Hepatocyte (in vitro differentiated cells): ENCODE measurements at places on chromosomes 4 and X. TPM values are rescaled to one million over a fixed set of nuclear protein-coding genes. Genes with fewer than 3 reads are reported as not detected.
A peak's percentile ranks its signal among the peaks of the same experiment; 100 is the strongest.

MAOB gene
- total RNA-seq = 47.0 and 54.8 TPM in 2 replicates

- no peaks in the 10 kb centered on the region for H3K27me3 ChIP-seq
- H3K4me3 ChIP-seq = no peak overlapping the region
- no peak for DNase-seq
- H3K36me3 ChIP-seq = no peaks in the 10 kb centered on the region
- no peaks in the 10 kb centered on the region for H3K4me1 ChIP-seq
Observed at GRCh38 chrX:100435726-100436125, 25.7 kb upstream of the PCDH19 start.

GRCh38 chr4:84492737-84493091, 6.4 kb downstream of the NKX6-1 start:
- peaks cover 100% of the 10 kb centered on the region for H3K27me3 ChIP-seq
- no peak for DNase-seq
- H3K4me1 ChIP-seq = peaks cover 15% of the 10 kb centered on the region
- H3K4me3 ChIP-seq = no peak overlapping the region
- H3K27ac ChIP-seq = no peak overlapping the region

SPANXN2 gene
- total RNA-seq = not detected in 2 replicates

NKRF gene
- total RNA-seq = 5.8 and 9.0 TPM in 2 replicates

DNA sequence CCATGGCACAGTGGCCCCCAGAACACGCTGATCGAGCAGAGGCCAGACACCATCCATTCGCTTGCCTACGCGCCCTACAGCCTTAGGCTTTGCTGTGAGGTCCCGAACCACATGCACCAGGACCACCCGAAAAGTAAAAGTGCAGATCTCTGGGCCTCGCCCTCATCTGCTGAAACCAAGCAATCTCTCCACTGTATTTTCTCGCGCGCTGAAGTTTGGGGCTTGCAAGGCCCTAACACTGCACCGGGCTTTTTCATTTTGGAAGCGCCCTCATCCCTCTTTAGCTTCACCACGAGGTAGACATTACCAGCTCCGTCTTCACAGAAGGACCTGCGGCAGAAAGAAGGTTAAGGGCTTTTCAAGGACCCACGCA, 21.2 kb downstream of the NKX3-2 start:
- H3K36me3 ChIP-seq = no peaks in the 10 kb centered on the region
- H3K27ac ChIP-seq = no peak overlapping the region
- H3K27me3 ChIP-seq = peaks cover 81% of the 10 kb centered on the region

- no peak overlapping the region for H3K27ac ChIP-seq
- DNase-seq = no peak
- peaks cover 3% of the 10 kb centered on the region for H3K4me1 ChIP-seq
- no peak overlapping the region for H3K4me3 ChIP-seq
Observed at GRCh38 chr4:20196476-20196875, 55.2 kb upstream of the SLIT2 start.

- H3K27ac ChIP-seq = no peak overlapping the region
- H3K36me3 ChIP-seq = no peaks in the 10 kb centered on the region
- no peaks in the 10 kb centered on the region for H3K4me1 ChIP-seq
- DNase-seq = peak; percentile 40
- no peaks in the 10 kb centered on the region for H3K27me3 ChIP-seq
- H3K4me3 ChIP-seq = no peak overlapping the region
Observed at GRCh38 chr4:109574443-109574850, 14.4 kb downstream of the MCUB start.

PCDH10 gene
- 22.7 and 24.1 TPM in 2 replicates for total RNA-seq

SPANXD gene
- not detected in 2 replicates for total RNA-seq

CT45A6 gene
- total RNA-seq = not detected in 2 replicates

DNA sequence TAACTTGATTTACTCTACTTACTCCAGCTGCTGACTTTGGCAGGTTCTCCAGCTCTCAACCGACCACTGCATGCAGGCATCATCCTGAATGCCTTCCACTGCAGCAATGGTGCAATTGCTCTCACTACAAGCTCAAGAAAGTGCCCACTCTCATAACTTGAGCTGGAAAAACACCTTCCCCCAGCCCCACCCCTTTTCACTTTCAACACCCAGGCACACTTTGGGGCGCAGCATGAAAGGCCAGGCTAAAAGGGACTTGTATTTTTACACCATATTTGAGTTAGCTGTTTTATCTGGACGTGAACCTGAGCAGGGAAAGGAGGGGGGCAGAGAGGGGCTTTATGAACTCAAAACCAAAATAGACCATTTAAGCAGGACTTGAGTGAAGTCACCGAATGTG, 274.5 kb downstream of the RAB28 start:
- no peak overlapping the region for H3K27ac ChIP-seq
- no peaks in the 10 kb centered on the region for H3K4me1 ChIP-seq
- H3K36me3 ChIP-seq = no peaks in the 10 kb centered on the region
- H3K4me3 ChIP-seq = no peak overlapping the region
- no peak for DNase-seq

GRCh38 chr4:74283614-74284013, 24.7 kb upstream of the EPGN start:
- no peak overlapping the region for H3K4me3 ChIP-seq
- H3K27ac ChIP-seq = no peak overlapping the region
- DNase-seq = no peak
- H3K27me3 ChIP-seq = no peaks in the 10 kb centered on the region
- H3K4me1 ChIP-seq = no peaks in the 10 kb centered on the region

ATOH1 gene
- total RNA-seq = 0.37 and 0.80 TPM in 2 replicates

DNA sequence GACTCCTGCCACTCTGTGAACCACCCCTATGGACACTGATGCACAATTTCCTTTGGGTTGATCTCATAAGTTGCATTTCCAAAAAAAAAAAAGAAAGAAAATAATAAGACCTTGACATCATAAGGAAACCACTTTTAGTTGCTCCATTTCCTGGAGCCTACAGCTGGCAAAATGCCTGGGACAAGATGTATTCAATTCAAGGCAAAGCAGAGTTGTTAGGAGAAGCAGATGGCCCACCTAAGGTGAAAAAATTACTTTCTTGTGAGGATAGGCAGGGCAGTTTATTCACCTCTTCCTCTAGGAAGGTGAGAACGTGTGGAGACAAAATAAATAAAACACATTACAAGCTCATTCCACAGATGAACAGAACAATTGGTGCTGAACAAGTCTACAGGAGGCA, 14.1 kb upstream of the SCRG1 start:
- no peak overlapping the region for H3K27ac ChIP-seq
- H3K4me3 ChIP-seq = no peak overlapping the region
- peak; percentile 17 for DNase-seq
- H3K4me1 ChIP-seq = no peaks in the 10 kb centered on the region
- H3K27me3 ChIP-seq = no peaks in the 10 kb centered on the region
- H3K36me3 ChIP-seq = no peaks in the 10 kb centered on the region

EXOC1L gene
- total RNA-seq = not detected in 2 replicates

DNA sequence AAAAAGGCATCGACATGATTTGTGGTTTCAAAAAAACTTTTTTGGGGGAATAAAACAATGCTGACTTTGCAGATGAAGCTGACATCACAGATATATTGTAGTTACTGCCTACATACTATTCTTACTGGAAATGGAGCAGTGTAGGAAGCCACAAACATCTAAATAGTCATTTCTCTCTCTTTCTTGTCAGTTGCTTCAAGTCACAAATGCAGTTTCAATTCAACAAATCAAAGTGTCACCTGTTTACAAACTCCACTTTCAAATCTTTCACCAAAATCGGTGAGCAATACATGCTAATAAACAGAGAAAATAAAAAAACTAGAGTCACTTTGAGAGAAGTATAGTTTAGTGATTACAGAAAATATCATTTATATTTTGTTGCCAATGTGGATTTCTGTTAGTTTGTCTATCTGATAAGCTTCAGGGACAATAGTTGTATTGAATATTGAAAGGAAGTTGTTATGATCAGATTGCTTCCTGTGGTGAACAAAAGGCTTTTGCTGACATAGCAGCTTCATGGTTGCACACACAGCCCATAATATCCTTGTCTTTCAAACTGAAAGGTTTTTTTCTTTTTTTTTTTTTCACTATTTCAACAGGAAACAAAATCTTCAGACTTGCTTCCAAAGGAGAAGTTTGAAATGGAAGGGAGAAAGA, 49.7 kb upstream of the PTPN13 start:
- H3K27me3 ChIP-seq = no peaks in the 10 kb centered on the region
- no peak overlapping the region for H3K27ac ChIP-seq
- no peaks in the 10 kb centered on the region for H3K4me1 ChIP-seq
- DNase-seq = no peak

- H3K4me3 ChIP-seq = no peak overlapping the region
- H3K27me3 ChIP-seq = no peaks in the 10 kb centered on the region
- peak overlapping the region; percentile 82 for H3K27ac ChIP-seq
- no peak for DNase-seq
Observed at GRCh38 chrX:68995386-68995779, 166.6 kb downstream of the EFNB1 start.

DNA sequence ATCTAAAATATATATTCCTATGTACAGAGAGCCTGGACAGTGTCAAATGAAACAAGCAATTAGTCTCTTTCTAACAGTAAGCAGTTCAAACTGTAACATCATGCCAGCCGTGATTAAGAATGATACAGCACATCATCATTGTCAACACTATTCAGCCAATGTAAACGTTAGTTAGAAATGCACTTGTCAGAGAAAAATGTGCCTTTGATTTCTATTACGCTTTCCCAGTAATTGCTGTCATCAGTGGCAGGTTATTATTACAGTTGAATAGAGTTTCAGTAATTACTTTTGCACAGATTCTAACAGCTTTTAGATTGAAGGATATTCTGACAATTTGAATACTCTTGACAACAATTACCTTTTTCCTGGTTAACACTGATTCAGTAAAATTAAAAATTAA, 1007.1 kb downstream of the SH3BGRL start:
- no peak for DNase-seq
- H3K27ac ChIP-seq = no peak overlapping the region
- no peak overlapping the region for H3K4me3 ChIP-seq
- H3K36me3 ChIP-seq = no peaks in the 10 kb centered on the region

OPRPN gene
- total RNA-seq = not detected in 2 replicates

TBL1X gene
- 14.9 and 18.6 TPM in 2 replicates for total RNA-seq

GRCh38 chr4:142778900-142779299, 67.2 kb downstream of the INPP4B start:
- no peaks in the 10 kb centered on the region for H3K27me3 ChIP-seq
- no peak overlapping the region for H3K27ac ChIP-seq
- DNase-seq = no peak
- H3K4me1 ChIP-seq = no peaks in the 10 kb centered on the region
- no peak overlapping the region for H3K4me3 ChIP-seq

- no peaks in the 10 kb centered on the region for H3K36me3 ChIP-seq
- no peak overlapping the region for H3K4me3 ChIP-seq
- peaks cover 8% of the 10 kb centered on the region for H3K4me1 ChIP-seq
Observed at GRCh38 chr4:139912445-139912844, 241.5 kb downstream of the MAML3 start.

DNA sequence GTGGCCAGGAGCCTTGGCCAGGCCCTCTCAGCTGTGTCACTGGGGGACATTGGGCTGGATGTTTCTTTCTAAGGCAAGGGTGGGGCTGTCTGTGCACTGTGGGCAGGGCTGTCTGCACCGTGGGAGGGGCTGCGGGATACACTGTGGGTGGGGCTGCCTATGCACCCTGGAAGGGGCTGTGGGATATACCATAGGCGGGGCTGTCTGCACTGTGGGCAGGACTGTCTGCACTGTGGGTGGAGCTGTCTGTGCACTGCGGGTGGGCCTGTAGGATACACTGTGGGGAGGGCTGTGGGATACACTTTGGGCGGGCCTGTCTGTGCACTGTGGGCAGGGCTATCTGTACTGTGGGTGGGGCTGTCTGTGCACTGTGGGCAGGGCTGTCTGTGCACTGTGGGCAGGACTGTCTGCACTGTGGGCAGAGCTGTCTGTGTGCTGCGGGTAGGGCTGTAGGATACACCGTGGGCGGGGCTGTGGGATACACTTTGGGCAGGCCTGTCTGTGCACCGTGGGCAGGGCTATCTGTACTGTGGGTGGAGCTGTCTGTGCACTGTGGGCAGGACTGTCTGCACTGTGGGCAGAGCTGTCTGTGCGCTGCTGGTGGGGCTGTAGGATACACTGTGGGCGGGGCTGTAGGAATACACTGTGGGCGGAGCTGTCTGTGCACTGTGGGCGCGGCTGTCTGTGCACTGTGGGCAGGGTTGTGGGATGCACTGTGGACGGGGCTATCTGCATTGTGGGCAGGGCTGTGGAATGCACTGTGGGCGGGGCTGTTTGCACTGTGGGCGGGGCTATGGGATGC, 31.1 kb downstream of the ACOX3 start:
- no peak overlapping the region for H3K4me3 ChIP-seq
- no peaks in the 10 kb centered on the region for H3K36me3 ChIP-seq
- DNase-seq = no peak
- no peak overlapping the region for H3K27ac ChIP-seq
- H3K4me1 ChIP-seq = no peaks in the 10 kb centered on the region
- H3K27me3 ChIP-seq = no peaks in the 10 kb centered on the region

DNA sequence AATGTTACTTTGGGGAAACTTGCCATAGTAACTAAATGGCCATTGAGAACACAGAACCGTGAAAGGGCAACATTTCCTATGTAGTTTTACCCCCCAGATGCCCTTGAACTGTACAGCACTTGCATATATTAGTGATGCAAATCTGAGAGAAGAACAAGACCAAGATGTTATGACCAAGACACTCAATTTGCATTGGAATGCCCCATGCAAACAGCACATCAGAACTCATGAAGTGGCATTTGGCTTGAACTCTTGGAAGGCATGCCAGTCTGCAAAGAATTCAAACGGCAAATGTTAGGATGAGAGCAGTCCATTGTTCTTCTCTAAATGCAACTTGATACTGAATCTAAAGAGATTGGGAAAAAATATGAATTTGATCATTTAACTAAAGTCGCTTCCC, 139.4 kb upstream of the CXorf66 start:
- no peak for DNase-seq
- no peaks in the 10 kb centered on the region for H3K27me3 ChIP-seq
- no peak overlapping the region for H3K4me3 ChIP-seq
- H3K36me3 ChIP-seq = no peaks in the 10 kb centered on the region
- H3K4me1 ChIP-seq = no peaks in the 10 kb centered on the region

GRCh38 chr4:159049780-159050375, 53.0 kb upstream of the RAPGEF2 start:
- peaks cover 5% of the 10 kb centered on the region for H3K4me1 ChIP-seq
- H3K4me3 ChIP-seq = no peak overlapping the region
- no peak for DNase-seq
- no peak overlapping the region for H3K27ac ChIP-seq

SSX3 gene
- not detected in 2 replicates for total RNA-seq

GRCh38 chrX:109384699-109385098, 97.2 kb downstream of the GUCY2F start:
- peaks cover 3% of the 10 kb centered on the region for H3K4me1 ChIP-seq
- DNase-seq = peak; percentile 64
- H3K36me3 ChIP-seq = no peaks in the 10 kb centered on the region
- H3K27me3 ChIP-seq = no peaks in the 10 kb centered on the region
- H3K4me3 ChIP-seq = no peak overlapping the region

IL21 gene
- total RNA-seq = not detected in 2 replicates

DNA sequence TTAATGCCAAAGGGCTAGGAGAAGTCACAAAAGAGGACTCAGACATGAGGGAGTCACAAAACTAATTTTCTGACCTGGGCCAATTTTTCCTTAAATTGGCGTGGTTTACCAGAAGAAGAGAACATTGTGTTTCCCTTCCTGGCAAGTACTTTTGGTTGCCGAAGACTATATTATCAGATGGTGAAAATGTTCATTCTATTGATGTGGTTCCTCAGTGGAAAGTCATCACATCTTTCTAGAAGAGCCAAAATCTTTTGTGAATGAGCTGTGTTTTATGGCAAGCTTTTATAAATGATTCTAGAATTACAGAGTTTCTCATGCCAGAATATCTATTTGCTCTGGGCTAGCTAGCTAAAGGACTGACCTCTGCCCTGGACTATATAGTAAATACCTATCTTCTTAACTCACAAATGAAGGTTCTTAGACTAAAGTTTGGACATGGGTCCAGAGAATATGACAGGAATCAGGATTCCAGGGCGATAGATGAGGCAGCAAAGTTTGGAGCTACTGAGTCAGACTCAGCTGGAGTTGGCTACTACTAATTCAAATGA, 288.9 kb downstream of the IL1RAPL2 start:
- H3K27ac ChIP-seq = no peak overlapping the region
- no peaks in the 10 kb centered on the region for H3K27me3 ChIP-seq
- H3K36me3 ChIP-seq = no peaks in the 10 kb centered on the region
- DNase-seq = no peak
- no peaks in the 10 kb centered on the region for H3K4me1 ChIP-seq
